ENCODE measurements at places on chromosomes 1 and 21.
A peak's percentile ranks its signal among the peaks of the same experiment; 100 is the strongest.

DNA sequence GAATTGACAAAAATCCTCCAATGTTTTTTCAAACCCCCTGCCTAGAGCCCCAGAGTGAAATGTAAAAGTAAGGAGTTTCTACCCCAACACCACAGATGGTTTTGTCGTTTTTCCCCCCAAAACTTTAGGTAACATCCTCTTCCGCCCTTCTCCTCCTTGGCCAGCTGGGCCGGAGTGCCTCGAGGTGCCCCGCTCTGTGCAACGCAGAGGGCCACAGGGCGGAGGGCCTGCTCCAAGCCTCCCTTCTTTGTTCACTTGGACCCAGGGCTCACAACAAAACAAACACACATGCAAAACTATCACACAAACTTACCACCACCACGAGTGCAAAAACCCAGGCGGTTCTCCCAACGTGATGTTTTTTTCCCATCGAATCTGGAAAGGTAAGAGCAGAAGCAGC, 1.9 kb downstream of the SSBP3 start:
- no peak for DNase-seq

GRCh38 chr1:33721301-33721815, 142.5 kb upstream of the HMGB4 start:
- DNase-seq, result no peak

DNA sequence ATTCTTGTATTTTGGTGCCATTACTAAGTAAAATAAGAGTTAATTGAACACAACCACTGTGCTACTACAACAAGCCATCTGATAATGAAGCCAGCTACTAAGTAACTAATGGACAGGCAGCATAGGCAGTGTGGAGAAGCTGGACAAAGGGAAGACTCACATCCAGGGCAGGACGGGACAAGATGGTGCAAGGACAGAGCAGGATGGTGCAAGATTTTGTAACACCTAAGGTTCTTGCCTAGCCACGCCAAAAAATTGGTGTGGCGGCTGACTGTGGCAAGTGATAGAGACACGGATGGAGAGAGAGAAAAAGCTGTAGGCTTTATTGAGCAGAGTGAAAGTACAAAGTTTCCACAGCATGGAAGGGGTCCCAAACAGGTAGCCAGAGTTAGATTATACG, 114.0 kb upstream of the VANGL1 start:
- DNase-seq, result no peak

DNA sequence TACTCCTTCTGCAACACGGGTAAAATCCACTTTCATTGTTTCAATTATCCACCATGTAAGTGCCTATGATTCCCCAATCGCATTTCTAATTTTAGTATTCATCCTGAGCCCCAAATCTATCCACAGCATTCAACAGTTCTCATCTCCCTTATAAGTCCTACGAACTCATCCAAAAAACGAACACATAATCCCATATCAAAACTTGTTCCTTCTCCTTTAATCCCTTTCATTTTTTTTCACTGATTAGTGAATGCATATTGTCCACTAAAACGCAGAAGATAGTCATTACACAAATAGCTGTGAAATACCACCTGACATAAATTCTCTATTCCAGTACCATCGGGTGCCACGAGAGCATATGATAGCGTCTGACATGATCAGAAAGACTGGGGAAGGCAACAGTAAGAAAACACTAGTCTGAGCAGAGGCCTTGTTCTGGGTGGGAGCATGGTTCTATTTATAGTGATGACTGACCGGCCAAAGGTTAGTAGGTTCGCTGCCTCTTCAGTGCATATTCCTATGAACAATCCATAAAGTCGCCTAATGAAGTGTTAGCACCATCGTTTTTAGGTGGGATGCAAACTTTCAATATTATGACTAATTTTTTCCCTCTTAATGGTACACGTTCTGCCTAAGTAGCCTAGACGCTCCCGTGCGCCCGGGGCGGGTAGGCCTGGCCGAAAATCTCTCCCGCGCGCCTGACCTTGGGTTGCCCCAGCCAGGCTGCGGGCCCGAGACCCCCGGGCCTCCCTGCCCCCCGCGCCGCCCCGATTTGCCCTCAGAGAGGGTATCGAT, 648 bp downstream of the ATP5PF start:
- peak; percentile 30 for DNase-seq

GRCh38 chr1:246265481-246265880, 241.6 kb downstream of the SMYD3 start:
- DNase-seq, result no peak

- DNase-seq, result no peak
These were observed 31.0 kb downstream of the PSMG1 start for GRCh38 chr21:39152271-39152670.

DNA sequence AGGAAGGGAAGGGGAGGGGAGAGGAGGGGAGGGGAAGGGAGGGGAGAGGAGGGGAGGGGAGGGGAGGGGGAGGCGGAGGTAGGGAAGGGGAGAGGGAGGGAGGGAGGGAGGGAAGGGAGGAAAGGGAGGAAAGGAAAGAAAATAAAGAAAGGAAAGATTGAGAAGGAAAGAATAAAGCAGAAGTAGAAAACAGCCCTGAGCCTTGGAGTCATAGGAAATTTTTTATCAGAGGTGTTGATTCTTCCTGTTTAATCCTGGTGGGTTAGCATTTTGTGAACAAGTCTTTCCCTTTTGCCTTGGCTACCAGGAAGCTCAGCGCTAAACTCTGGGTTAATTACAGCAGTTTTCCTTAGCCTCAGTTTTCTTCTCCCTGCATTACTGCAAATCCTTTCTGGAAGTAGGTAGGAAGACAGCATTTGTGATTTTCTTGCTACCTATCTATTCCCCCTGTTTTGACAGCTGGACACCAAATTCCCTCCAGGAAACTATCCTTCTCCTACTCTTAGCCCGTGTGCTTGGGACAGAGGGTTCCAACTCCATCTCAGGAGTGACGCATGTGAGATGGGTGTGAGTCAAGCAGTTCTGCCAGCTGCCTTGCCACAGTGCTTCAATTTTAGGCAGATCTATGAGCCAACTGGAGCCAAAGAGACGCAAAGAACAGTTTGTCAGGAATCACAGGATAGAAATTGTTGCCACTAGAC, 26.9 kb downstream of the TOMM20 start:
- no peak for DNase-seq
